ENCODE measurements at places on chromosomes 1 and 21.

GRCh38 chr1:184947497-184948256 is 26.6 kb downstream of the NIBAN1 start:
- no peak for DNase-seq

- DNase-seq, result no peak
Observed at GRCh38 chr1:71502006-71502405, 421.2 kb upstream of the ZRANB2 start.

GRCh38 chr1:41976671-41977070 is 57.9 kb upstream of the HIVEP3 start:
- no peak for DNase-seq

GRCh38 chr1:13624526-13624925 is 40.9 kb downstream of the PDPN start:
- DNase-seq, result no peak

DNA sequence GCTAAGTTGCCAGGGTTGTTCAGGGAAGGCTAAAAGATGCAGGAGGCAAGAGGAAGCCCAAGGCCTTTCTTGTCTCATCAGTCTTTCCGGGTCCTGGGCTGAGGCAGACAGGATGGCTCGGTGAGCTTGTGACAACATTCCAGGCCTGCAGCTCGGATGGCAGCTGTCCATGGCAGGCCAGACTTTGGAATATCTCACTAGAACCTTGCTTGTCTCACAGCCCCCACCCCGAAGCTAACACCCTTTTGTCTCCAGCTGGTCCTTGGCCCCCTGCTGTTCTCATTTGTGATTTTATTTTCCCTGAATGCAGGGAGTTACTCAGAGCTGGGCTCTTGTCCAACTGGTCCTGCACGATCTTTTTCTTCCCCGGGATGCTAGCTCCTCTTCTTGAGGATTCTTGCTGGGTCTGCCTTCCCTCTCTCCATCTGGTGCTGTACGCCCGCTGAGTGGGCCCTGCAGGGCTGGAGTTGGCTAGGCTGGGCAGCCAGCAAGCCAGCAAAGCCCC is 477.2 kb upstream of the CAMK1G start:
- DNase-seq, result no peak

Measured in fibroblast of pulmonary artery (primary cell).